NCI-H1930 (cell line): ENCODE measurements at places on chromosomes 5 and 9.

- no peak for DNase-seq
Observed at GRCh38 chr9:123645126-123645525, 284.8 kb downstream of the DENND1A start.

GRCh38 chr5:155616779-155617392 is 603.3 kb downstream of the KIF4B start:
- DNase-seq, result no peak

GRCh38 chr9:7212101-7212500 is 454.3 kb downstream of the KDM4C start:
- no peak for DNase-seq

- no peak for DNase-seq
Observed at GRCh38 chr5:89313804-89314588, 431.0 kb upstream of the MEF2C start.

- DNase-seq, result no peak
Observed at GRCh38 chr9:91354881-91355280, 6.8 kb downstream of the AUH start.

DNA sequence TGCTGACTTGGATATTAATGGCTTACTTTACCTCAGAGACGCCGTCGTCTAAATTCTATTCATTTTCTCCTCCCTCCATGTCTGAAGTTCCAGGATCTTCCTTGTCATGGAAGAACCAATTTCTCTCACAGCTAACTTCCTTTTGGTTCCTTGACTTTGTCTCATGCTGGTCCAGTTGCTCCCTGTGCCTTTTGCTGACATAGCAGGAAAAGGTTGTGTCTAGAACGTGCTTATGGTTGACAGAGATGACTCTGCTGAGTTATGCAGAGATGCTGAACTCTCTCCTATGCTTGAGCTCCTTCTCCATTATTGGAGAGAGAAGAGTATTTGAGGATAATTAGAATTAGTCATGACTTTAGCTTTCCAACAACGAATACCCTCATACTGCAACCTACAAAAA is 1338.9 kb downstream of the MAT2B start:
- no peak for DNase-seq

DNA sequence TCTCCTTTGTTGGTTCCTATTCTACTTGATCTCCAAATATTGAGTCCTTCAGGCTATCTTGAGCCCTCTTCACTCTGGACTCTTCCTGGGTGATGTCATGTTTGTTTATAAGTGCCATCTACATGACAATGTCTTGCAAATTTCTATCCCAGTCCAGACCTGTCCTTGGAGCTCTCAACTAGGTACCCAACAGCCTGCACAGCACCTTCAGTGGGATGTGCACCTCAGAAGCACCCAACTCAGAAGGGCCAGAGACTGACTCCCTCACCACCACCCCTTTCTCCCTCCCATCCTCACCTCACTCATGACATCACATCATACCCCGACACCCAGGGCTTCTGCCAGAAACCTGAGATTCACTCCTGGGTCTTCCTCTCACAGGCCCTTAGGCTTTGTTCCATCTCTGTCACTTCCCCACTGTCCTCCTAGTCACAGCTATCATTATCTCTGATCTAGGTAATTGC is 14.4 kb downstream of the TXN start:
- DNase-seq, result no peak

DNA sequence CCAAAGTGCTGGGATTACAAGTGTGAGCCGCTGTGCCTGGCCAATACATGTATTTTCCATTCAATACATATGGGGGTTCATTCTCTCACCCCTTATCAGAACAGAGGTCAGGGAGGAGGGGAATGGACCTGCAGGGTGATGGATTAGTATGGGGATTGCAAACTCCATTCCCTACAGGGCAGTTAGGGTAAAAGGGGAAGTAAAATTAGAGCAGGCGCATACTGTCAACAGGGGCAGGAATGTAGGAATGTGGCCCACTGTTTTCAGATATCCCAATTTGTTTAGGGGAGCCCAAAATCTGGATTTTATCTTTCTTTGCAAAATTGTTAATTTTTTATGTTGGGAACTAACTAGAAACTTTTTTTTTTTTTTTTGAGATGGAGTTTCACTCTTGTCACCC is 46.4 kb upstream of the SLC44A1 start:
- DNase-seq, result no peak

- no peak for DNase-seq
Observed at GRCh38 chr9:128045831-128046230, 21.3 kb downstream of the NAIF1 start.

GRCh38 chr5:60259730-60260129 is 366.2 kb upstream of the PDE4D start:
- DNase-seq, result no peak

DNA sequence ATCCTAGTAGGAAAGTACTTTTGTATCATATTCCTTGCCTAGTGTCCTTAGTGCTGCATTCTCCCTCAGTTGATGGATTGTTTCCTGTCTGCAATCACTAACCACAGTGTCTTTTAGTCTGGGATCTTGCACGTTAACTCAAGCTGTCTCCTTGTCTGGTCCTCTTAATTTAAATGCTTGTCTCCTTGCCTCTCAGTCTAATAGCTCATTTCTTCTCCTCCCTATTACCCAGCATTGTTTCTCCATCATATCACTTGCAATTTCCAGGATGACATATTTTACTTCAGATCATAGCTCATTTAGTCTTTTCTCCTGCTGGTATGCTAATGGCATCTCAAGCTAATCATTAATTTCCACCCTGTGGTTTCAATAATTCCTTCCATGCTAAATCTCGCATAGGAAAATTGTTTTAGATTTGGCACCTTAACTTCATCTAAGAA is 2052.0 kb upstream of the C9orf72 start:
- DNase-seq, result no peak

- no peak for DNase-seq
Observed at GRCh38 chr5:129135633-129136032, 41.1 kb downstream of the ISOC1 start.

- DNase-seq, result no peak
Observed at GRCh38 chr9:95516734-95517558, at the start of gene PTCH1. Gene PTCH1 (minus strand): TSS chr9:95516971.

GRCh38 chr9:135271425-135271824 is 184.0 kb downstream of the OLFM1 start:
- DNase-seq, result no peak

DNA sequence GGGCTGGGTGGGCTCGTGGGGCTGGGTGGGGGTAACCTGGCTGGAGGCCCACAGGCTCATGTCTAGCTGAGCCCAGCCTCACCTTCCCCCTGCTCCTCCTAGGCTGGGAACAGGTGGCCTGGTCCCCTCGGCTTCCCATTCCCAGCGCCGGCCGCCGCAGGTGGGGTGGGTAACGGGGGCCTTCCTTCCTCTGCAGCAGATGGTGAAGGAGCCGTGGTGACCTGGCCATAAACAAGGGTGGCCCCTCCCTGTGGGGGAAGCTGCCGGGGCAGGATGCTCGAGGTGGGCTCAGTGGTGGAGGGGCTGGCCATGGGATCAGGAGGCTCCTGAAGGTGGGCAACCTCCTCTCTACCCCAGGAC is 41.0 kb upstream of the EGFL7 start:
- DNase-seq, result no peak

- DNase-seq, result no peak
Observed at GRCh38 chr5:104050436-104050835, 487.8 kb upstream of the NUDT12 start.

- DNase-seq, result no peak
Observed at GRCh38 chr9:88659126-88659525, 124.1 kb downstream of the NXNL2 start.

DNA sequence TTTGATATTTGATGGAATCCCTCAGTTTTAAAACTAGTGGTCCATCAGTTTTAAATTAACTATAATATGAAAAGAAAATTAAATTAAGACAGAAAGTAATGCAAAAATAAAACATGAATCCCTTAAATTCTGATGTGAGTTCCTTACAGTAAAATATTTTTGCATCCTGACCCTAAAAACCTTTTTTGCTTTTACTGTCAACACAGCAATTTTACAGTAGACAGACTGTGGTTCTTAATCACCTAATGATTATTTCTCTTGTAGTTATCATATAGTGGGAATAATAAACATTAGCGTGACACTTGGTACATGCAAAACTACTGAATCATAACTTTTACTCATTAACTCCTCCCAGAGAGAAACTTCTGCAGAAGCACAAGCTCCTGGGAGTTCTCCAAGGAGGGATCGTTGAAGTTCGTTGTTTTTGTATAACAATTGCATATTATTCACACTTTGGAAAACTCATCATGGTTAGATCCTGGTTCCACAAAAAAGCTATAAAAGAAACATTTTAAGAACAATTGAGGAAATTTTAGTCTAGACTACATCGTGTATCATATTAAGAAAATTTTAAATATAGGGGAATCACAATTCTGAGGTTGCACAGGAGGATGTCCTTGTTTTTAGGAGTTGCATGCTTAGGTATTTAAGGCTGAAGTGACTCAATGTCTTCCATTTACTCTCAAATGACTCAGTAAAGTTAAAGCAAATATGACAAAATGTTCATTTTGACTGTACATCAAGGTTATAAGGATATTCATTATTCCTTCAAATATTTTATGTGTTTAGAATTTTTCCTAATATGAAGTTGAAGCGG is 88.2 kb upstream of the NIPAL4 start:
- DNase-seq, result no peak

DNA sequence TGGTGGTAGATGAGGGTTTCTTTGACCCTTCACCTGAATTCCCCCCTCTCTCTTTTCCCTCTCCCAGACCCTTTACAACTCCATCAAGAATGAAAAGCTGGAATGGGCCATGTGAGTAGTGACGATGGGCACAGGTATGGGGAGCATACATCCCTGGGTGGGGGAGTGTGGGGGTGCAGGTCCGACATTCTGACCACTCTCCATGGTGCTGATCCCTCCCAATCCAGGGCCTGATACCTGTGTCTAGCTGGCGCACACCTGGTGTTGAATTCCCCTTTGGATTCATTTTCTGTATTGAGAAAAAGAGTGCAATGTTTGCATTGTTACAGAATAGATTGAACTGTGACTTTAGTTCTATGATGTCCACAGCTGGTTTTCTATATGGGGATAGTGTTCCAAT is 40.0 kb downstream of the PSD2 start:
- no peak for DNase-seq

DNA sequence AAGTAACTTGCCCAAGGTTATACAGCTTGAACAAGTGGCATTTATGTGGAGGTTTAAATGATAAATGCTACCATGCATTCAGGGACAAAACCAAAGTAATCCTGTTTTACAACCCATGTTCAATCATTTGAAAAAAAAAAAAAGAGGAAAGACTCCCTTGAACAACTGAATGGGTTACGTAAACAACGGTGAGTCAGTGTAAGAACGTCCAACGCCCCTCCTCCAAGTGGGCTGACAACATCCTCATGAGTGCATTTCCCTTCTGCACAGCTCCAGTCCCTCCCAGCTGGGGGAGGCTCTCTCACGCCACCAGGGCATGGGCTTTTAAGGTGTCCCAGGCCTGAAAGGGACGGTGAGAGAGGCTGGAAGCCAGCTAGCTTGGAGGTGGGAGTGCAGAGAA is 90.0 kb downstream of the PRRT1B start:
- DNase-seq, result no peak

- no peak for DNase-seq
Observed at GRCh38 chr5:11588803-11589202, 315.4 kb downstream of the CTNND2 start.

GRCh38 chr5:119355244-119355638 is 578 bp upstream of the TNFAIP8 start:
- DNase-seq, result no peak

DNA sequence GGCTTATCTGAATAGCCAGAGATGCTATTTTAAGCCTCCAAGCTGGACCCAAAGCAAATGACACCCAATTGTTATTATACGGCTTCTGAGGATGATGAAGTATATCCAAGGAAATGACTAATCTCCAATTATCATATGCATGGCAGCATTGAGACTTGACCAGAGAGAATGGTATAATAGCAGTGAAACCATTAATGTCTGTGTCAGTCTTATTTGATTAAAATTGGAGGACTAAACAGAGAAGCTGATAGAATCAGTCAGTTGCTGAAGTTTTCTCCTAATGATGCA is 200.5 kb downstream of the EFNA5 start:
- DNase-seq, result no peak

GRCh38 chr5:116632890-116633289 is 58.3 kb upstream of the SEMA6A start:
- DNase-seq, result no peak

- no peak for DNase-seq
Observed at GRCh38 chr5:173941758-173942401, 47.1 kb upstream of the C5orf47 start.

GRCh38 chr9:84340535-84340934 is at the start of gene SLC28A3:
Gene SLC28A3 (minus strand): TSS chr9:84340758. CDS start chr9:84340633, 125 bp downstream.
- no peak for DNase-seq

DNA sequence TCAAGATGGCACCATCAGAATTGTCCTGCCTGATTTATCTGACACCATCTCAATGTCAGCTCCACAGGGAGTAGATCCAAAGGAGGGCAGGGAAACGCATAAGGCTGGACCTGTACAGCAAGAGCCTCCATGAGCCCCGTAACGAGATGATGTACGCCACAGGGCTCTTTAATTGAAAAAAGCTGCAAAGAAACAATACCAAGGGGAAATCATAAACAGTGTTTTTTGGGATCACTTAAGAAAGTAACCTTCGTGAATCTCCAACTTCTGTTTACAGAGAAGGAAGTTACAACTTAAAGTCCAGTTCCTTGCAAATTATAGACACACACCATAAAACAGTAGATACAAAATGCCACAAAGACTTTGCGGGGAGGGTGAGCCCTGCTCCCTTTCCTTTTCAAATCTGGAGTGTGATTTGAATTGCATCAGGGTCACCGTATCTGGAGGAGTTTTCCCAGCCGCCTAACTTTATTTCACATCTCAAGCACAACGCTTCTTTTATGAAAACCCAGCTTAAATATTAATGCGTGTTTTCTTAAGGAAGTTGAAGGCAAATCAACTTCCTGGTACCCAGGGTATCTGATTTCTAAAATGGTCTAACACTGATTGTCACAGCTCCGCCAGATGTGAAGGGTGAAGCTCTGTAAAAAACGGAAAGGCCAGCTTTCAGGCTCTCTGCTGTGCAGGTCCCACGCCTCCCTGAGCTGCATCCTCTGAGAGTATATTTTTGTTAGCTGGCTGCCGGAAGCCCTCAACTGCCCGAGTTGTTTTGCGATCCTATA is 88.9 kb downstream of the EBF1 start:
- DNase-seq, result no peak

DNA sequence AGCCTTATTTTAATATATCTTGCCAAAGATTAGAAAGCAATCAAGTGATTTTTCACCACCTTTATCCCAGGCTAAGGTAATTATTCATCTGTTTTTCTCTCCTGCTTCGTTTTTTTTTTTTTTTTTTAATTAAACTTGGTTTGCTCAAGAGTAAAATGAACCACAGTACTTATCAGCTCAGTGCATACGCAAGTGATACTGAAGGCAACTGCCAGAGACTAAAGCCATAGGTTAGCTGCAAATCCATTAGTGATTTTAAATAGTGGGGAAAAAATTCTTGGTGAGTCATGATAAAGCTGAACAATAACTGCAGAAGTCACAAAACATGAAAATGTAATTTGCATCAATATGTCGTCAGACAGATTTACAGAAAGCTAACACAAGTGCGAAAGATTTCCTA is 829.1 kb downstream of the PTPRD start:
- DNase-seq, result no peak
